Brain (organoid and tissue), 16 donors: ENCODE measurements at places on chromosomes 6 and 20. TPM values are rescaled to one million over a fixed set of nuclear protein-coding genes. Genes with fewer than 3 reads are reported as not detected.

EDN3 gene
- polyA plus RNA-seq, result 0.87 TPM

STX11 gene
- polyA plus RNA-seq, result 0.44 TPM

PACSIN1 gene
- polyA plus RNA-seq, result 73.8 TPM

CTAGE9 gene
- not detected for polyA plus RNA-seq

TP53TG5 gene
- 4.8 TPM for polyA plus RNA-seq

DSP gene
- polyA plus RNA-seq, result 505 TPM

LST1 gene
- 11.2 TPM for polyA plus RNA-seq

HNF4A gene
- polyA plus RNA-seq, result 0.10 TPM

TSPO2 gene
- not detected for polyA plus RNA-seq

OPRL1 gene
- 10.8 TPM for polyA plus RNA-seq

PTCRA gene
- polyA plus RNA-seq, result not detected

CD40 gene
- polyA plus RNA-seq, result 3.3 TPM

MOXD1 gene
- polyA plus RNA-seq, result 3.3 TPM
